Stimulated activated CD8-positive, alpha-beta memory T cell treated with anti-CD3 and anti-CD28 coated beads, Interleukin-4, amount 100 ng/mL, for 4 hours (primary cell): ENCODE measurements at places on chromosomes 5 and 9.

DNA sequence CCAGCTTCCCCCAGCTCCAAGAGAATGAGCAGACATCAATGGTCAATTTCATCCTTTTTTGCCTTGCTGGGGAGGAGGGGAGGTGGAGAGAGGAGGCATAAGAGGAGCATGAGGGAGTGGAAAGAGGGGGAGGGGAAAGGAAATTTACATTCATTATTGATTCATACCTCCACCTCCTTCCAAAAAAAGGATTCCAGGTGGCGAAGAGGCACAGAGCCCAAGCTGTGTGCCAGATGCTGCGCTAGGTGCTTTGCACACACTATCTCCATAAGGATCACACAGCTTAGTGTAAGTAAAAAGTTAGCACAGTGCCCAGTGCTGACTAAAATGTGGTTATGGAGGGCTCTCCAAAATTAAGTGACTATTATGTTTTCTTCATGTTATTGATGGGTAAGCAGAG is 11.0 kb downstream of the ASTN2 start:
- DNase-seq = no peak

DNA sequence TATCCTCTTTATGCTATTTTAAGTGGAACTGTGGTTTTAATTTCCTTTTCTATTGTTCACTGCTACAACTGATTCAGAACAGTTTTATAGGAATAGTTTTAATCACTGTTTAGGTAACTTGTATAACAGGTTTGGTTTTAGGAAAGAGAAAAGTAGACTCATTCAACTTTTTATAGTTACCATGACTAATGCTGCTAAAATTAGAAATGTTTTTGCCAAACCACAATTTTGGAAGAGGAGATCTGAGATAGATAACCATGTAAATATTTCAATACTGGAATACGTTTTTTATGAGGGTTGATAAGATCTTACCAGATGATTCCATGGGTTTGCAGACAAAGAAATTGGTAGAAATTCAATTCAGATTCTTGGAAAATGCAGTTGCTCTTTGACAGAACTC is 404.6 kb upstream of the ARRDC3 start:
- DNase-seq = no peak

GRCh38 chr5:179818746-179819295 is 1.9 kb upstream of the SQSTM1 start:
- peak; percentile 77 for DNase-seq

DNA sequence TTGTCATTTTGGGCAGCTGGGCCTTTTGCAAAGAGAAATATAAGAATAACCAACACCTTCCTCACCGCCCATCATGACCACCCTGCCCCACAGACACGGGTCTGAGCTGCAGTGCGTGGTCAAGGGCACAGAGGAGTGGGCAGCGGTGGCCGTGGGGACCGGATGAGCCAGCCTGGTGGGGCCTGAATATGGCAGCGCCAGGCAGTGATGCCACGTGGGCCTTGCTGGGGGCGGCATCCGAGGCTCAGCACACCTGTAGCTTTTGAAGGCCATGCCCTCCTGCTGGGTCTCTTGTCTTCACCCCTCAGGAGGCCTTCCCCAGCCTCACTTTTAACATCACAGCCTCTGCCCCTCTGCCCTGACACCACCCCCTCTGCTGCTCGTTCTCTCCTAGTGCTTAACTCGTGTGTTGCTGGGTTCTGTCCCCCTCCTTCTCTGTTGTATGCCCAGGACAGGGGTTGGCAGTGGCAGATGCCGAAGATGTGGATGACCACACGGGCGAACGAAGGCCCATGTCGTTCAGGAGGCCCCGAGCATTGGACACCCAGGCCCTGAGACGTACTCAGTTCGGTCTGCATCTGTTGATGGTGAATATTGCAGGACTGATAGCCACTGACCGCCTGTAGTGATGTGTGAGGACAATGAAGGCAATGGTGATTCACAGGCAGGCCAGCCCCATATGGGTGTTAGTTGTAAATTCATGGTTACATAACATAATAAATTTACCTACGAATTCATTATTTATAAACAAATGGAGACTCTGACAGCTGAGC is 46.0 kb downstream of the AHRR start:
- no peak for DNase-seq

GRCh38 chr9:28234894-28235277 is 661.6 kb upstream of the C9orf72 start:
- DNase-seq = no peak

DNA sequence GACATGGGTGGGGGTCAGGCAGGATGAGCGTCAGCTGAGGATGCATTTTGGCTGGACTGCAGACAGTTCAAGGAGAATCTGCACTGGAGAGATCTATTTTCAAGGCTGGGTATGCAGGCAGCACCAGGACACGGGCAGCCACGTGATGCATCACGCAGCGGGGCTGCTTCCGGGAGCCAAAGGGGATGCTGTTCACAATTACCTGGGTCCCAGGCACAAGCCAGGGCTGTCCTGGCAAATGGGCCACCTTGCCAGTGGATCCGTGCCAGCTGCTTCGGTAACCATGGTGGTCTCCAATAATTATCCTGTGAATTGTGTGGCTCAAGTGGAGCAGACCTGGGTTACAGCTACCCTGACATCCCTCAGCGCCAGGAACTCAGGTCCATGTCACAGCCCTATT is 17.5 kb downstream of the DBH start:
- DNase-seq = no peak

DNA sequence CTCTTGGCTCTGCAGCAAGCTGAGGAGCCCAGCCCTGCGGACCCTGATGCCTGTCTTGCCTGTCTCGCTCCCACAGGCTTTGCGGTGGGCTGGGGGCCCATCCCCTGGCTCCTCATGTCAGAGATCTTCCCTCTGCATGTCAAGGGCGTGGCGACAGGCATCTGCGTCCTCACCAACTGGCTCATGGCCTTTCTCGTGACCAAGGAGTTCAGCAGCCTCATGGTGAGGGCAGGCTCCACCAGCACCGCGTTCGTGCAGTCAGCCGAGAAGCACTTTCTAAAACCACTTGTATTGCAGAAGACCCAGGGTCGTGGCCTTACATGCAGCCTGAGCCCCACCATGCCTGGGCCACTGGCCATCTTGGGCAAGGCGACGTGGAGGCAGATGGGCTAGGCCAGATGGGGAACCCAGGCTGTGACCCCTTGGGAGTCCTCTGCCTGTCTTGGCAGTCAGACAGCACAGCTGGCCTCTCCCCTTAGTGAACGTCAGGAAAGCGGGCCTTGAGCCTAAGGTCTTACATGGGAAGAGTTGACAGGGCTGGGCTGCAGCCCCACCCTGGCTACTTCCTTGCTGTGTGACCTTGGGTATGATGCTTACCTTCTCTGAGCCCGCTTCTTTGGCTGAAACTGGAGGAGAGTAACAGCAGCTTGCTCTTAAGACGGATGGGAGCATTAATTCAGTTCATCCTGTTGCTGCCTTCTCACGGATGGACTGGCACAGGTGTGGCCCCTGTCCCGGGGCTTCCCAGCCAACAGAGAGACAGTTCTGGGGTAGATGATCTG is 8.6 kb downstream of the SLC2A8 start:
- no peak for DNase-seq

DNA sequence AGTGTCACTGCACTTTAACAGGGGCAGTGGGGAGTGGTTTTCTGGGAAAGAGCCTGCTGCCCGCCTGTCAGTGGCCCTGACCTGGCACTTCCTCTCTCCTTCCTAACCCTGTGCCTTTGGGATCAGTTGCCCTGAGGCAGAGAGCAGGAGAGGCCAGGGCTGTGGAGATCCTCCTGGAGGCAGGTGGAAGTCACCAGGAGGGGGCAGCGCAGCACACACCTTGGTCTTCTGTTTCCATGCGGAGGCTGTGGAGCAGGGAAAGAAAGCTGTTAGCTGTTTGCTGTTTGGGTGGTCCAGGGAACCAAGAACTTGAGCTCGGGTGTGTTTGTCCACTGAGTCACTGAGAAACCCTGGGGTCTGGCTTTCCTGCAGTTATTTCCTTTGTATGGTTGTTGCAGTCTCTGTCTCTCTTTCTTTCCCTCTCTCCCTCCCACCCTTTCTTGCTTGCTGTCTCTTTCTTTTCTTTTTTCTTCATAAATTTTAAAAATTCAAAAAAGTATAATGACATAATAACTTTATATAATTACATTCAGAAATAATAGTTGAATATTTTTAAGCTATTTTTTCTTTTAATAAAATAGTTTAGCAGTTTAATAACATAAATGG is 28.1 kb downstream of the NTRK2 start:
- DNase-seq = no peak

- DNase-seq = no peak
Observed at GRCh38 chr5:149793256-149793550, 63.1 kb downstream of the PPARGC1B start.

GRCh38 chr9:133945314-133945975 is 46.7 kb downstream of the VAV2 start:
- no peak for DNase-seq

- DNase-seq = no peak
Observed at GRCh38 chr9:2720179-2720654, 2.9 kb downstream of the KCNV2 start.
